Stimulated activated CD8-positive, alpha-beta memory T cell treated with anti-CD3 and anti-CD28 coated beads, Interleukin-2, amount 100 ng/mL, for 48 hours (primary cell): ENCODE measurements at places on chromosomes 11 and 22.

DNA sequence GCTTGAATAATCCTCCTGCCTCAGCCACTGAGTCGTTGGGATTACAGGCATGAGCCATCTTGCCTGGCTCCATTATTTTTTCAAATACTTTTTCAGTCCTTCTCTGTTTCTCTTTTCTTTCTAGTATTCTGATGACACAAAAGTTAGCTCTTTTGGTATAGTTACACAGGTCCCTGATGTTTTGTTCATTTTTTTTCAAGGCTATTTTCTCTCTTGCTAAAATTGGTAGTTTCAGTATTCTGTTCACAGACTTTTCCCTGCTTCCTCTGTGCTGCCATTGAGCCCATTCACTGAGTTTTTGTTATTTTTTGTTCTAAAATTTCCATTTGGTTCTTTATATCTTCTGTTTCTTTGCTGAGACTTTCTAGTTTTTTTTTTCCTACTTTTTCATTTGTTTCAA is 166.5 kb downstream of the UVRAG start:
- DNase-seq = no peak

- no peak for DNase-seq
These were observed 1015.0 kb upstream of the TENM4 start for GRCh38 chr11:80455818-80456217.

DNA sequence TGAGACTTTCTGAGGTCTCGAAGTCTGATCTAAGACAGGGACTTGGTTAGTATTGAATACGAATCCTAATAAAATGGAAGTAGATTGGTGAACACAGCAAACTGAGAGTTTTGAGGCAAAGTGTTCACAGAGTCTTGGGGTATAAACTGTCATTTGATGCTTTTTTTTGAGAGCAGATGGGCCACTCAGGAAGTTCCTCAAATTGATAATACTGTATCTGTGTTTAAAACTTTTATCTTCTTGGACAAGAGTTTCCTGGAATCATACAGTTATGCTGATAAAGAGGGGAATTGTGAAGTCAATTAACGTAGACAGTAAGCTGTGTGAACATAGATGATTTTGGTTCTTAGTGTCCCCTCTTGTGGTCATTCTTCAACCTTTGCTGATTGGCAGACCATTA is 80.0 kb upstream of the CLPB start:
- DNase-seq = no peak

DNA sequence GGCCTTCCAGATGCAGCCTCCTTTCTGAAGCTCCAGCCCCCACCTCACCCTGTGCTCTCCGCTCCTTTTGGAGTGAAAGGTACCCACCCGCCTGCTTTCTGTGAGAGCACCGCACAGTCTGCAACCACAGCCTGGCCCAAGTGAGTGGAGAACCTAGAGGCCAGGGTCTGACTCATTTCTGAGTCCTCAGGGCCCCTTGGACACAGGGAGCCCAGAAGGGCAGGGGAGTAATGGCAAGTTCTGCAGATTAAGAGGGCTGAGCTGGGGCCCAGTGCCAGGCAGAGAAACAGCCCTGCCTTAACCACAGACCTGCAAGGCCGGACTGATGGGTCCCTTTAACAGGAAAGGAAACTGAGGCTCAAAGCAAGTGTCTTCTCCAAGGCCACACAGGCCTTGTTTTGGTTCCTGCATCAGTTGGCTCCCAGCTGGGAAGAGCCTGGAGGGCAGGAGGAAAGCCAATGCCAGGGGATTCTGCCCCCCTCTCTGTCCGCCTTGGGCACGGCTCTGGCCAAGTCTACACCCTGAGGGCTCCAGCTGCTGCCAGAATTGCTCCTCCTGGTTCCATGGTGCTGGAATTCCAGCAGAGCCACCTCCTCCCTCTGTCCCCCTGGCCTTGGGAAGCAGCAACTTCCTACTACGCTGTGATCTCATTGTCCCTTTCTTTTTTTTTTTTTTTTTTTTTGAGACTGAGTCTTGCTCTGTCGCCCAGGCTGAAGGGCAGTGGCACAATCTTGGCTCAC is 55.1 kb downstream of the CYTH4 start:
- DNase-seq = no peak

DNA sequence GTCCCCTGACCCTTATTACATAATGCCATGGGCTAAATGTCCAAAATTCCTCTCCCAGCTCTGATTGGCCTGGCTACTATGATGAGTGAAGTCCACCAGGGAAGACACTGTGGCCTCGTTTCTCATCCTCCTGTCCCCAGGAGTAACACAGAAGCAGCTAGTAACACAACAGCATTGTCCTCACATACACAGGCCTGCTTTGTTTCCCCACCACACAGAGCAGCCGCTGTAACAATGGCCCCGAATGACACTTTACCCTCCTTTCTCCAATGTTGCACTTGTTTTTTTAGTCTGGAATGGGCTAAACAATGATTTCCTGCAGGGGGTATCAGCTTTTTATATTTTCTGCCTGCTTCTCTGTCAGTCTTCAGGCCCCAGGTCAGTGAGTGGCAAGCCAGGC is at the start of gene PRR5L:
Gene PRR5L, plus strand, starts transcription at position 363 of the 400 bp plus-strand sequence. CDS start 104,834 bp downstream, outside the sequence.
- DNase-seq = no peak

DNA sequence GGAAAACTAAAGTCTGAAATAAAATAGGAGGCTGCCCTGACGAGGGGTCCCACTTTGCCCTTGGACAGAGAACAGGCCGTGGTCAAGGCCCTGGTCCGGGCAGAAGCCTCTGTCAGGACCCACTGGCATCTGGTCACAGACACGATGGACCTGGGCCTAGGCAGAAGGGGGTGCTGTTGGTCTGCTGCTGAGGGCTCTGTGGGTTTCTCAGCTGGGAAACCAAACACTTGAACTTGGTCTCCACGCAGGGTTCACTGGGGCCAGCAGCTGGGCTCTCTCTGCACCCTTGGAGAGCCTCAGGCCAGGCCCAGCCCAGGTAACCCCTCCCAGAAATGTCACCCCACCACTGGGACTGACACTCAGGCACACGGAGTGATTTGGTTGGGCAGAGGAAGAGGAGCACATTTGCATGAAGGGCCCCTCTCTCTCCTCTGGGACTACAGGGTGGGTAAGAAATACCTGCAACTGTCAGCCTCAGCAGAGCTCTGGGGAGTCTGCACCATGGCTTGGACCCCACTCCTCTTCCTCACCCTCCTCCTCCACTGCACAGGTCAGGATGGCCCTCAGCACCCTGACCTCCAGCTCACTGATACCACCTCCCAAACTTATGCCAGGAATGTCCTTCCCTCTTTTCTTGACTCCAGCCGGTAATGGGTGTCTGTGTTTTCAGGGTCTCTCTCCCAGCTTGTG is 48.1 kb upstream of the TOP3B start:
- no peak for DNase-seq

GRCh38 chr11:16191868-16192240 is 164.5 kb downstream of the SOX6 start:
- no peak for DNase-seq

DNA sequence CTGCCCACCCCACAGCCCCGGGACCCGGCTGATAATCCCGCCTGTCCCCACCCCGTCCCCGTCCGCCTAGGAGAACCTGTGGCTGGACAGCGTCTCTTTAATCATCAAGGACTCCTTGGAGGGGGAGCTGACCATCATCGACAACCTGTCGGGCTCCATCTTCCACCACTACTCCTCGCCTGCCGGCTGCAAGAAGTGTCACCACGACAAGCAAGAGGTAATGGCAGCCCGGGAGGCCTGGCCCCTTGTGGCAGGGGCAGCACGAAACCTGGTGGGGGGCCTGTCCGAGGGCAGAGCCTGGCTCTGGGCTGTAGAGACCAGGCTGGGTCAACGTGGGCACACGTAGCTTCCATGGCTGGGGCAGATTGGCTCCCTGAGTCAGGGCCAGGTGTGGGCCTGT is 109.1 kb downstream of the CACNA1I start:
- DNase-seq = no peak

- DNase-seq = no peak
These were observed 25.0 kb downstream of the ARHGAP1 start for GRCh38 chr11:46675288-46675851.

DNA sequence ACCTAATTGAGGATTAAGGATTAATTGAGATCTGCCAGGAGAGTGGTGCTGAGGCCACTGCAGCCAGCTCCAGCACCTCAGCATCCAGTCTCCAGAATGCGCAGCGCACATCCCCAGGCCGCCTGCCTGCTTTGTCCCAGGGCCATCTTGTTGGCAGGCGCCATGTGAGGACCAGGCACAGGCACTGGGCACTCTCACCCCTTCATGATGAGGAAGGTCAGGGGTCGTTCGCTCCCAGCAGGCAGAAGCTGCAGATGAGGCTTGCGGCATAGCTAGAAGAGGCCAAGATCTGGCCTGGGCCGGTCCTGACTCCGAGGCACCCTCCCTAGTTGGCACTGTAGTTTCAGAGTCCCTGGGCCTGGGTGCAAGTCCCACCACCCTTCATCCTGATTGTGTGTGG is 6.4 kb downstream of the CABP2 start:
- no peak for DNase-seq

- no peak for DNase-seq
These were observed 101.9 kb downstream of the WT1 start for GRCh38 chr11:32333320-32333991.

- DNase-seq = no peak
These were observed 36.2 kb downstream of the SERGEF start for GRCh38 chr11:17976651-17977050.

DNA sequence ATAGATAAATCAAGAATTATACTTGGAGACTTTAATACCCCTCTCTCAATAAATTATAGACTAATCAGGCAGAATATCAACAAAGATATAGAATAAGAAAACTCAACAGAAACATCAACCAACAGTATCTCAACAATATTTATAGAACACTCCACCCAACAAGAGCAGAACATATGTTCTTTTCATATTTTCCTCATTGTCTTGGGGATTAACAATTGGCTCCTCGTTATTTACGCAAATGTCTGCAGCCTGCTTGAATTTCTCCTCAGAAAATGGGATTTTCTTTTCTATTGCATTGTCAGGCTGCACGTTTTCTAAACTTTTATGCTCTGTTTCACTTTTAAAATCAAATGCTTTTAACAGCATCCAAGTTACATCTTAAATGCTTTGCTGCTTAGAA is 37.0 kb upstream of the FBLN1 start:
- DNase-seq = no peak

DNA sequence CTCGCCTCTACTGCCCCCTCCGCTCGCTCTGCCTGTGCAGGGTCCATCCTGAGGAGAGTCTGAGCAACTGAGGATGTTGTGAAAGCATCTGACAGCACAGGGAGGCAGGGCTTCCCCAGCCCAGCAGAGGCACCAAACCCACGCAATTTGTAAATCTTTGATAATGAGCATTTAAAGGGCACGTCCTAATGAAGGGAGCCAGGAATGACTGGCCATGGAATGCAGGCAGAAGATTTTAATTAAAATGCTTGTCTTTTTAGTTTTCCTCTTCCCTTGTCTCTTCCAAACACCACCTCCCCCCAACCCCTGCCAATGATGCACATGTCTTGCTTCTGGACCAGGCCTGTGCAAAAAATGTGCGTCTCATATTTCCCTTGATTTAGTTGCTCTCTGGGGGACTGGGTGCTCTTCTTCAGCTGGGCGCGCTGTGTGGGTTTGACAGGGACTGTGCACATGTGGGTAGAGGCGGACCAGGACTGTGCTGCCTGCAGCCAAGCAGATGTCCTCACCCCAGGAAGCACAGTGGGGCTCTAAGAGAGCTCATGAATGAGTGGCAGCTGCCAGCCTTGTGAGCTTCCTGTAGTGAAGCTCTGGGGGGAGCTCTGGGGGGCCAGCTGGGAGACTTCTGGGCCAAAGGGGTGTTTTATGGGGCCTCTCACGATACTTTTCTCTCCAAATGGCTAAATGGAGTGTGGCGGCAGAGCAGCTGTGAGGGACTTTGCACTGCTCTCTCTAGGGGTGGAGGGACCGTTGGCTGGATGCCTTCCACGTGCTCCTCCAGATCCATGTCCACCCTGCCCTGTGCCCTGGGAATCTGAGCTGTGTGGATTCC is 273.5 kb downstream of the ST3GAL4 start:
- no peak for DNase-seq

GRCh38 chr22:22167791-22168189 is 76.8 kb upstream of the VPREB1 start:
- no peak for DNase-seq

DNA sequence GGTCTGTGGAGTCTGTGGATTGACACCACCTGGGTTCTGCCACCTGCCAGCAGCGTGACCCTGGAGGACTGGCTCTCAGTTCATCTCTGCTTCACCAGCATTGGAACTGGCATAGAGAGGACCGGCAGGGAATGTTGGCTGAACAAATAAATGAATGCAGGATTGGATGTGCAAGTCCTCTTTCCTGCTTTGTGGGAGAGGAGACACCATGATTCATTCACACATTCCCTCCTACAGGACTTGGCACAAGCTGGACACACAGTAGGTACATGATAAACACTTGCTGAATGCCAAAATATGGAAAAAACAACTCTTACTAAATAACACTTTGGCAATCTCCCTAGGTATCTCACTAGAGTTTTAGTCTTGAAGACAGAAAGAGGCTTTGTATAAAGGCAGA is 116.6 kb upstream of the NARS2 start:
- DNase-seq = no peak

DNA sequence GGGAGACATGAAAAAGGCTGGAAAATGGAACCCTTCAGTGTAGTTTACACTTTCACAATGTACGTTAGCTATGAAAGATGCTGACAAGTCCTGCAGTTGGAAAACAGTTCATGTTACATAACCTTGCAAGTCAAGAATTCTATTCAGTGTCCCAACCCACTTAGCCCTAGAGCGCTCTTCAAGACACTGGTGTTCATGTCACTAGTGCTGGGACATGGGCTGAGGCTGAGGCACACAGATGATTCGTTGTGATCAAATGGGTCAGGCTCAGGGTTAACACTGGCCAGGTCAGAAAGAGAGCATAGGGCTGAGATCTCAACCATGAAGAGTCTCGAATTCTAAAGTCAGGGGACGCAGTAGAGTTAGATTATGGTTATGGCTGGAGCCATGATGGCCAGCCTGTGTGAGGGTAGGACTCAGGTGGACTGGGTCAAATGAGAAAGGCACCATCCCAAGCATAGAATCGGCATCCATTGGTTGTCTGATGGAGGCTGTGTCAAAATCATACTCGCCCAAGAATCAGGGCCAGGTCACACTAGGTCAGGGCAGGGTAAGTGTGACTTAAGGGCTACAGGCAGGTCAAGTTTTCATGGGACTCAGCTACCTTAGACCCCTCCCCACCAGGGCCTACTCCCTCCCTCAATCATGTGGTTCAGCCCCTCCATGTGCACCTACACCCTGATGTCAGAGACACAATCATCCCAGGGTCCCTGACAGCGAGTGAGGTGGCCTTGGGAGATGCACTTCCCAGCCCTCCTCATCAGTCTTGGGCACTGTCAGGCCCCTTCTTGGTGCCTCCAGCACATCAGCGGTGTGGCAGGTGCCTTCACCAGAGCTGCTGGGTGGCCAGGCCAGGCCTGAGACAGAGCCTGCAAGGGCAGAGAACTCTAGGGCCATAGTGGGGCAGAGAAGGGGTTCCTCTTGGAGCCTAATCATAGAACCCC is 20.2 kb downstream of the IGLL5 start:
- no peak for DNase-seq
